ENCODE measurements at places on chromosomes 4 and X.

GRCh38 chrX:111098874-111099273 is 2.9 kb downstream of the PAK3 start:
- peak; percentile 85 for DNase-seq

DNA sequence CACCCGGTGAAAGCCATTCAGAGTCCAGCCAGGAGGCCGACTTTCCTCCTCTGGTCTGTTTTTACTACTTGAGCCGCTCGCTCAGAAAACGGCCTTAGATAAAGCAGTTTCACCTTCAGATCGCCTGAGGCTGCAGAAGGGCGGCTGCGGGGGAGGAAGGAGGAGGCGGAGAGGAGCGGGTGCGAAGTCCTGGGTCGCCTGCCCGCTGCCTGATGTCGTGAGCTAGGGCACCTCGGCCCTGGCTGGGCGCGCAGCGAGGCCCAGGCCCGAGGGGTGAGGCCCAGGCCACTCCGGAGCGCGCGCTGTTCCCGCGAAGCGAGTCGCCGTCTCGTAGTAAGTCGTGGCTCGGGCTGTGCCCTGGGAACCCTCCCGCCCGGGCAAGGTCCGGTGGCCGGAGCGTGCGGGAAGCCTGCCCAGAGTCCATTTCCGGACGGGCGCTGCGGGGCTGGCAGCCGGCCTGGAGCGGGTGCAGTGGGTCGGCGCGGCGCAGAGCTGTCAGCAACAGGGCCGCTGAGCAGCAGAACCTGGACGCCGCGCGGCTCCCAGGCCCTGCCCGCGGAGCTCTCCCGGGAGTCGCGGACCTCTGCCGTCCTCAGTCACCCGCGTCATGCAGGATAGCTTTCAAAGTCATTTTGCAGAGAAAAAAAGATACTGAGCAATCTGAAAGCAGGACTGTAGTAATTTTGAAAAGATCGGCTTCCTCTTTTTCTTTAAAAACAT is 18.6 kb downstream of the TRIM2 start:
- DNase-seq, result peak; percentile 74

GRCh38 chr4:7515390-7515902 is 80.7 kb upstream of the PSAPL1 start:
- no peak for DNase-seq

DNA sequence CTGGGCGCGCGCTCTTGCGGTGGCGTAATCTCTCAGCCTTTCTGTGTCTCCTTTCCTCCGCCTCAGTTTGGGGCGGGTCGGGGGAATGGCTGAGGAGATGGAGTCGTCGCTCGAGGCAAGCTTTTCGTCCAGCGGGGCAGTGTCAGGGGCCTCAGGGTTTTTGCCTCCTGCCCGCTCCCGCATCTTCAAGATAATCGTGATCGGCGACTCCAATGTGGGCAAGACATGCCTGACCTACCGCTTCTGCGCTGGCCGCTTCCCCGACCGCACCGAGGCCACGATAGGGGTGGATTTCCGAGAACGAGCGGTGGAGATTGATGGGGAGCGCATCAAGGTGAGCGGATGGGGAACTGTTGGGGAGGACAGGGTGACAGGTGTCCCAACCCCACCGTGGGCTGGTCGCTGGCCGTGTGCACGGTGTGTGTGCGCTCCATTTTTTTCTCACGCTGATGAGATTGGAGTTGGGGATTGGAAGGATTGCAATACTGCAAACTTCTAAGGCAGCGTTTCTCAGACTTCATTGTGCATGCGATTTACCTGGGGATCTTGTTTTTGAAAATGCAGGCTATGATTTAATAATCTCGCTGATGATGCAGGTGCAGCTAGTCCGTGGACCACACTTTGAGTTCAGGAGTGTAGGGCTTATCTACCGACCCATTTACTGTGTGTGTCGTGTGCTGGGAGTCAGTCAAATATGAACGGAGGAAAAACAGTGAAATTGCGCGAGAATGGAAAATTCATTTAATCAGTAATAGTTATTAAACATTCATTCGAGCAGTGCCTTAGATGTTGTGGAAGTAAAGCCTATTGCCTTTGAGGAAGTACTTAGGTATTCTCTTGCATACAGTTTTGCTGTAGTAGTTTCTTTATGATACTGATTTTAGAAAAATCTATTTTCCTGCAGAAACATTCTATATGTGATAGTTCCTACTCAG is at the start of gene RAB33B:
RAB33B (plus strand) TSS at position 11 of the 935 bp plus-strand sequence; CDS start at position 86, 75 bp downstream.
- DNase-seq, result no peak

- no peak for DNase-seq
These were observed 24.9 kb downstream of the PLAC1 start for GRCh38 chrX:134633394-134633793.

DNA sequence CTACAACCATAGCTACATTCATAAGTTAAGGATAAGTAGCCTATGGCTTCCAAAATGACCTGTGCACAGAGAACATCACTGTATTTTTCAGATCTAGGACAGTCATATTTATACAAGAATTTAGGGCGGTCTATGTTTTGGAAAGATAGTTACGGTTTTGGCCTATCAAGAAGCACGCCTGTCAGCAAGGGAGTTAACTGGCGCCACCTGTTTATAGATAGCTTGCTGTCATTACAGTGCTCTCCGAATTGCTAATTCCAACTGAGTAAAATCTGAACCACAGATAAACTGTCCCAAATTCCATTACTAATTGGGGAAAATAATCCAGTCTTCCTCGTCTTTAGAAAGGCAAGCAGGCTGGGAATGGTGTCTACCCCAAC is 646 bp downstream of the ABCB7 start:
- DNase-seq, result no peak

DNA sequence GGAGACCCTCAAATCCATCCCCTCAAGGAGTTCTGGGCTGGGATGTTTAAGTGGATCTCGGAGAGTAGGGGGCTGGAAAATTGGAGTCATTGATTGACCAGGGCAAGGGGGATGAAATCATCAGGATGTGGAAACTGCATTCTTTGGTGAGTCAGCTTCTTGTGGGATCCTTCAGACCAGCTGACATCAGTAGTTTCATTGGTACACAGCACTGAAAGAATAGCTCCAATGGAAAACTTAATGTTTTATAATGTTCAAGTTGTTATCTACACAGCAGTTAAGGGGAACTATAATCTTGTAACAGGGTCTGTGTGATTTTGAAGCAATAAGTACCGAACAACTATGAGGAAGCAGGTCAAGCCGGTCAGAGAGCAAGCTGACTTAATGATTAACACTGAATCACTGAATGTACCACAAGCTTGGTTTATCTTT is 506.1 kb downstream of the RPA4 start:
- no peak for DNase-seq

DNA sequence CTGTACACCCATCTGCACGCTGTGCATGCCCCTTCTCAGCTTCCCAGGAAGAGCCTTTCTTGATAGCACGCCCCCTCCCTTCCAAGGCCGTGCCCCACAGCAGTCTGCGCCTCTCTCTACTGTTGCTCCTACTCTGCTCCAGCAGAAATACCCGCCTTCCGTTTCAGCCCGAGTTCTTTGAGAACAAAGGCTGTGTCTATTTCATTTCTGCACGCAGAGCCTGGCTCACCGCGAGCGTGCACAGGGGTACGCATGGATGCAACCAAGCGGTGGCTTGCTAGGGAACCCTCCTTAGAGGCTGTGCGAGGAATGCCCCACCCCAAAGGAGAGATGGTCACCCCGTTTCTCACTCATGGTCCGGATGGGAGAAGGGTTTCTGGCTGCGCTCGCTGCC is 485 bp downstream of the AADAT start:
- DNase-seq, result peak; percentile 44

DNA sequence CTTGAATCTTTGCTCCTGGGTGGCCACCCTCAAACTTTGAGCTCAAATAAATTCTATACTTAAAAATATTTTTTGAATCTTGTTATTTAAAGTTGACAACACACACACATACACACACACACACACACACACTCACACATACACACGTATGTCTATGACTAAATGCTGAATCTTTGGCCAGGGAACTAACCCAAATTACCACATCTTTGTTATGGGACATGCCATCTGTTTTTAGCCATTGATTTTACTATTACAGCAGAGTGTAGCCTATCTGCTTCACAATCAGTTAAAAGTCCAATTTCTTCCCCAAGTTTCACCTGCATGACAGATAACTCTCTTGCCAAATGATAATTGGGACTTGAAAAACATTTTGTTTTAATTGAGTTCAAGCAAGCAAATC is 45.0 kb upstream of the USP46 start:
- DNase-seq, result no peak

DNA sequence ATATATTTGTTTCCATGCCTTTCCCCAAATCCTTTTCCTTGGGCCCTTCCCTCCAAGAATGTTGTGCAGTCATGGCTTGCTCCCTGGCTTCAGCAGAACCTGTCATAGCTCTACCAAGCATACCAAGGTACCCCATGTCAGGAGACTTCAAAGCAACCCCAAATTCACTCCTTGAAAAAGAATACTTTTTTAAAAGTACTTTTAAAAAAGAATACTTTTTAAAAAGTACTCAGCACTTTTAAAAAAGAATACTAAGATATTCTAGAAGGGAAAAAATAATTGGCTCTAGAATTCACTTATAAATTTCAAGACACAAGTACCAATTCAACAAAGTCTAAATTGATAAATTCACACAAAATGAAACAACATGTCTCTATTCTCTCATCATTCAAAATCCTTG is 76.0 kb downstream of the NR3C2 start:
- no peak for DNase-seq

- no peak for DNase-seq
These were observed 184.6 kb upstream of the KIT start for GRCh38 chr4:54473077-54473545.

GRCh38 chr4:57426779-57427395 is 316.7 kb upstream of the IGFBP7 start:
- DNase-seq, result peak; percentile 80

DNA sequence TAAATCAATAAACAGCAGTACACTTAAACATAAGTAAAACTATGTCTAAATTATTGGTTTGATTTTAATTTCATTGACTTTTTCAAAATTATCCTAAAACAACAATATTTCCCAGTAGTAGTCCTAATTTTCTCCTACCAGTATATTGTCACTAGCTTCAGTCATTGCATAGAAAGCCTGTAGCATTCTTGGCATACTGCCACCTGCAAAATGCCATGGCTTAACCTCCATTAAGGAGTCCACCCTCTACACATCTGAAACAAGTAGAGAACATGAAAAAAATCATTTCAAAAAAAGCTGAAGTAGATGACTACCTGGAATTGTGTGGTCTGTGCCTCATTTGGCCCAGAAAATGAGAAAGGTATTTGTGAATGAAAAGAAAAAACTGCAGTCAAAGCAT is 348.5 kb downstream of the INPP4B start:
- DNase-seq, result no peak

GRCh38 chr4:165440415-165441158 is 61.8 kb downstream of the CPE start:
- DNase-seq, result no peak

- DNase-seq, result no peak
These were observed 17.3 kb upstream of the TMEM192 start for GRCh38 chr4:165129924-165130323.

GRCh38 chr4:48360285-48361011 is 19.1 kb downstream of the SLAIN2 start:
- no peak for DNase-seq

DNA sequence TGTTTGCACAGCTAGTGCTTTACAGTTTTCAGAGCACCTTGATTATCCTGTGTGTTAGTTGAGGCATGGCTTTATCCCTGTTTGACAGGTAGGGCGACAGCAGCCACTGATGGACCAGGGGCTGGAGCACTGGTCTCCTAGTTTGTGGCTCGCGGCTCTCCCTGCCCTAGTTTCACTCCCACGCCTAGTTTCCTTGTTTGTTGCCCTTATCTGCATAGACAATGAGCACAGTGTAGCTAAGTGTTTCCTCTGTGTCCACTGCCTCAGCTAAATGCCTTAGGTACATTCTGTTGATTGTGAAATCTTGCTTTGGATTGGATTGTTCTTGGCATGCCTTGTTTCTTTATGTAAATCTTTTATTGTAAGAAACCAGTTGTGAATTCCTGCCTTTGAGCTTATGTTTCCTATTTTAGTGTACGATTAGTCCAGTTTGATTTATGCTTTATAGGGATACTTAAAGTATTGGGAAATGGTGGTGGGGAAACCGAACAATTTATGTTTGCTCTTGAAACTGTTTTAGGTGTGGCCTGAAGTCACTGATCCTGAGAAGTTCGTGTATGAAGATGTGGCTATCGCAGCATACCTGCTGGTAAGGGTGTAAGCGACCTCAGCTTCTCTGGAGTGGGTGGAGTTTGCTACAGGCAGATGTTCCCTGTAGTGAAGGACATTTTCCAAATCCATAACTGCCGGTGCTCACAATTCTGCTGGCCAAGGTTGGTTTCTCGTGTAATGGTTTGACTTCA is 11.0 kb downstream of the TRMT44 start:
- no peak for DNase-seq

DNA sequence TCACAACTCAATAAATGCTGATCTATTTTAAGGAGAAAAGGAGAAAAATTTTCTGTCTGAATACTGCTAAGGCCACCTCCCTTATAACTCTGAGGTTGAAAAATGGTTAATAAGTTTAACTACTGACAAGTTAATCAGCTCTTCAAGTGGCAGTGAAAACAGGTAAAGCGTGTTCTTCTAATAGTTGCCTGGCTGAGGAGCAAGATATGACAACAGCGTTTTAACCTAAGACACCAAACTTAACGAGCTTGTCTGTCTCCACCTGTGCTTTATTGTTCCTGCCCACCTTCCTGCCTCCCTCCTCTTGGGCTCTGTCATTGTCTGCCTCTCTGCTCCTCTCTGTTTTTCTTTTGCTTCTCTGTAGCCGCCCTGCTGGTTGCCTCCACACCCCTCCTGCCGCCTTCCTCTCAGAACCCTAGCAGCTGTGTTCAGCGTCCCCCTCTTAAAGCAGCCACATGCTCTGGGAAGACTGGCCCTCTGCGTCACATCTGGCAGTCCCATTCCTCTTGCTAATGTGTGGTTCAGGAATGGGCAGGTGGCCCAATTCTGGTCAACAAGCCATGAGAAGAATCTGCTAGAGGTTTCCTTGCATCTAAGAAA is 4.3 kb upstream of the TSPAN5 start:
- no peak for DNase-seq

DNA sequence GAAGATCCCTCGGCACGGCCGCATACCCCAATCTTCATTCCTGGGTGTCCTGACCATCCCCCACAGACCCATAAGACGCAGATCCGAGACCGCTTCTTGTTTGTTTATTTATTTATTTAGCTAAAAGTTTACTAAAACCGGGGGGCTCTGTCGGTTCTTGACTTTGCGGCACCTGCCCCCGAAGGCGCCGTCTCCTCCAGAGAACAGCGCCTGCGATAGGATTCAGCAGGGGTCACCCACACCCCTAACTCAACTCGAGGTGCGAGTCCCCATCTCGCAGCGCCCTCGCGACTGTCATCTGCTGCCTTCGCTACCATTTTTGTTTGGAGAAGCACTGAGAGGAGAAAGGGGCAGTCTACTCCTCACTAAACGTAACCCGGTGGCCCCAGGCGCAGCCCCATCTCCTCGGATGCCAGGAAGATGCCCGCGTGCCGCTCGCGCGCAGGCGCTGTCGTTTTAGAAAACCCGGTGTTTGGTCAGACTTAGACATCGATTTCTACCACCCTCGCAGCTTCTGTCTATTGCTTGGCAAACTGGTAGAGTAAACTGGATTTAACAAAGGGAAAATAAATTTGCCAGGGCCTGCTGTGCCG is 18.9 kb upstream of the GPR101 start:
- peak; percentile 18 for DNase-seq

DNA sequence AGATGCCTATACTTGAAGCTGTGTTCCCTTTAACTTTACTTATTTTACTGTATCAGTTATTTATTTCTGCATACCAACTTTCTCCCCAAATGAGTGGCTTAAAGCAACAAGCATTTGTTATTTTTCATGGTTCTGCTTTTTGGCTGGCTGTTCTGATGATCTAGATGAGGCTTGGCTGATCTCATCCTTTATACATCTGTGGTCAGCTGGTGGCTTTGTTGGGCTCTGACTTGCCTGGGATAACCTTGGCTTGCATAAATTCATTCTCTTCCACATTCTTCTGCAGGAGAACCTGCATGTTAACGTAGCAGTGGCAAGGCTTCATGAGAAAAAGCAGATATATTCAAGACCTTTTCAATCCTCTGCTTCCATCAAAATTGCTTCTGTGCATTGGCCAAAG is 1317.6 kb downstream of the ADGRL3 start:
- no peak for DNase-seq
